ENCODE measurements at places on chromosomes 1 and 21.

- DNase-seq, result peak; percentile 83
- H3K27ac ChIP-seq, result no peak overlapping the region
- H3K27me3 ChIP-seq, result peaks cover 14% of the 10 kb centered on the region
- no peaks in the 10 kb centered on the region for H3K36me3 ChIP-seq
- H3K4me3 ChIP-seq, result no peak overlapping the region
Measured at GRCh38 chr1:202189001-202189790, 4.4 kb upstream of the LGR6 start.

DNA sequence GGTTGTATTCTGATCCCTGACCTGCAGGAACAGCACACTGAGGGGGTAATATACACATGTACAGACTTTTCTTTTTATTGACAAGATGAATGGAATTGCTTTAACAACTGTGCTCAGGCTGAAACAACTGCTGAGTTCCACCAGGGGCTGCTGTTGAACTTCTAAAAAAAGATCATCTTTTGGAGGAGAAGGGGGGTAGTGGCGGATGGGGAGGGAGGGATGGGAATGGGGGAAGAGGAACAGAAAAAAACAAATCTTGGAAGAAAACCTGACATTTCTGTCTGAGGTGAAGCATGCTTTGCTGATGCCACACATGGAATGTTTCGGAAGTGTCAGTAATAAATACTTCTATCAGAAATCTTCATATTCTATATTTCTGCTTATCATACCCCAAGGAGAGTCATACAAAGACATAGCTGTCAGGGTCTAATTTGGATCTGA lies 75.0 kb downstream of the RWDD3 start:
- peak; percentile 74 for DNase-seq
- no peak overlapping the region for H3K27ac ChIP-seq
- H3K36me3 ChIP-seq, result no peaks in the 10 kb centered on the region
- H3K27me3 ChIP-seq, result peaks cover 5% of the 10 kb centered on the region
- H3K4me1 ChIP-seq, result no peaks in the 10 kb centered on the region
- H3K4me3 ChIP-seq, result no peak overlapping the region

DNA sequence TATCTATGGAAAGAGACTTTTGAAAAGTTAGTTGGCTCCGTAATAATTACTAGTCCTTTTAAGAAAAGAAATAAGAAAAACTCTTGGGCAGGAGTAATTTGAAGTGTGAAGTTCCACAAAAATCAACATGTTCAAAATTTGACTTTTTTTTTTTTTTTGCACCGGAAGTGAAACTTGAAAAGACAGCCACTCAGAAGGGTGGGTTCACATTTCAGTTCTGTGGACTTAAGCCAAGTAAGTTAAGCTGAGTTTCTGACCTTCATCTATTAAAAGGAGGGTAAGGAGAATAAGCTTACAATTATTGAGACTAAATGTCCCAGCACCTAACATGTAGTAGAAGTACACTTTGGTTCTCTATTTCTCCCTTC lies 11.0 kb downstream of the RO60 start:
- peaks cover 13% of the 10 kb centered on the region for H3K36me3 ChIP-seq
- no peak for DNase-seq
- peaks cover 36% of the 10 kb centered on the region for H3K4me1 ChIP-seq
- no peak overlapping the region for H3K27ac ChIP-seq

GRCh38 chr1:40914927-40915569 lies 52.9 kb upstream of the CITED4 start:
- no peaks in the 10 kb centered on the region for H3K36me3 ChIP-seq
- no peak overlapping the region for H3K27ac ChIP-seq
- DNase-seq, result no peak
- H3K27me3 ChIP-seq, result no peaks in the 10 kb centered on the region

DNA sequence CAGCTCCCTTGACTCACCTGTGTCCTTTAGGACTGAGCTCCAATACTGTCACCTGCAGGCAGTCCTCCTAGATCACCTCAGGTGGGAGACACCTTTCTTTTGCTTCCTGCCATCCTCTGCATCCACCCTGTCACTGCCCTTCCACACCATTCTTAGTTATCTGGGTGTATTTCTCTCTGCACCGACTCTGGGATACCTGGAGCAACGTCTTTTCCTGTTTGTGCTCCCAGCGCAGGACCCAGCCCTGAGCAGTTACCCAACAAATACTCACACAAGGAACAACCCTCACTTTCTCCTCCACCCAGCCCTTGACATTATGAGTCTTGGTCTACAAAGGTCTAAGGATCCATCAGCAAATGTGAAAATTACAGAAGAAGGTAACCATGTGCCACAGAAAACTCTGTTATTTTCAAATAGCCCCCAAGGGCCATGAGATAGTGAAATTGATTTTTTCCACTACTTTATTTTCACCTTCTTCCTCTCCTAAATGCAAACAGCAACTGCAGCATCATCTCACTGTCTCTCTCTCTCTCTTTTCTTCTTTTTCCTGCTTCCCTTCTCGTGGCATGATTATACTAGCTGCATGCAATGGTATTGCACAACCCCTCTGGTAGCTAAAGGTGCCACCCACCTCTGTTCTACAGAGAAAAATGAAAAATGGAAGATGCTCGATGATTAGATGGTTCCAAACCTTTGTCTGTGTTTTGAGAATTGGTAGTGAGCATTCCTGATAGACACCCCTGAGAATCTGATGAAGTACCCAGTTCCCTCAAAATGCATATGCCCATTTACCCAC lies 89.0 kb downstream of the MIS18A start:
- H3K36me3 ChIP-seq, result no peaks in the 10 kb centered on the region
- no peaks in the 10 kb centered on the region for H3K4me1 ChIP-seq
- DNase-seq, result no peak
- H3K27ac ChIP-seq, result no peak overlapping the region
- H3K27me3 ChIP-seq, result peaks cover 4% of the 10 kb centered on the region
- no peak overlapping the region for H3K4me3 ChIP-seq

GRCh38 chr1:89953131-89953626 lies 41.7 kb upstream of the ZNF326 start:
- H3K27me3 ChIP-seq, result no peaks in the 10 kb centered on the region
- no peak overlapping the region for H3K27ac ChIP-seq
- H3K4me1 ChIP-seq, result peaks cover 6% of the 10 kb centered on the region

GRCh38 chr1:200353232-200353631 lies 56.6 kb downstream of the ZNF281 start:
- H3K36me3 ChIP-seq, result no peaks in the 10 kb centered on the region
- H3K27ac ChIP-seq, result peak overlapping the region; percentile 52
- H3K4me3 ChIP-seq, result no peak overlapping the region
- DNase-seq, result no peak
- H3K27me3 ChIP-seq, result no peaks in the 10 kb centered on the region

DNA sequence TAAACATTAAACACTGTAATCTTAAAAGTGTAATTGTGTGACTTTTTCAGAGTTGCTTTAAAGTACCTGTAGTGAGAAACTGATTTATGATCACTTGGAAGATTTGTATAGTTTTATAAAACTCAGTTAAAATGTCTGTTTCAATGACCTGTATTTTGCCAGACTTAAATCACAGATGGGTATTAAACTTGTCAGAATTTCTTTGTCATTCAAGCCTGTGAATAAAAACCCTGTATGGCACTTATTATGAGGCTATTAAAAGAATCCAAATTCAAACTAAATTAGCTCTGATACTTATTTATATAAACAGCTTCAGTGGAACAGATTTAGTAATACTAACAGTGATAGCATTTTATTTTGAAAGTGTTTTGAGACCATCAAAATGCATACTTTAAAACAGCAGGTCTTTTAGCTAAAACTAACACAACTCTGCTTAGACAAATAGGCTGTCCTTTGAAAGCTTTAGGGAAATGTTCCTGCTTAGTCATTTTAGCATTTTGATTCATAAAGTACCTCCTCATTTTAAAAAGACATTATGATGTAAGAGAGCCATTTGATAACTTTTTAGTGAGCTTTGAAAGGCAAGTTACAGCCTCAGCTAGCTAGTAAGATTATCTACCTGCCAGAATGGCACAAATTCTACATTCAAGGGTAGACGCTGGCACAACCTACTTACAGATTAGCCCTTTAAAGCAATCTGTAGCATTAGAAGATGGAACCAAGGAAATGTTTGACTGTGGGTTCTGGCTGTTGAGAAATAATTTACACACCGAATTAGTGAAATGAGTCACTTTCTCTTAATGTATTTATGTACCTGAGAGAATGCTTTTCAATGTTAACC lies 9.4 kb downstream of the SOD1 start:
- H3K27me3 ChIP-seq, result no peaks in the 10 kb centered on the region
- no peak overlapping the region for H3K27ac ChIP-seq
- DNase-seq, result no peak

DNA sequence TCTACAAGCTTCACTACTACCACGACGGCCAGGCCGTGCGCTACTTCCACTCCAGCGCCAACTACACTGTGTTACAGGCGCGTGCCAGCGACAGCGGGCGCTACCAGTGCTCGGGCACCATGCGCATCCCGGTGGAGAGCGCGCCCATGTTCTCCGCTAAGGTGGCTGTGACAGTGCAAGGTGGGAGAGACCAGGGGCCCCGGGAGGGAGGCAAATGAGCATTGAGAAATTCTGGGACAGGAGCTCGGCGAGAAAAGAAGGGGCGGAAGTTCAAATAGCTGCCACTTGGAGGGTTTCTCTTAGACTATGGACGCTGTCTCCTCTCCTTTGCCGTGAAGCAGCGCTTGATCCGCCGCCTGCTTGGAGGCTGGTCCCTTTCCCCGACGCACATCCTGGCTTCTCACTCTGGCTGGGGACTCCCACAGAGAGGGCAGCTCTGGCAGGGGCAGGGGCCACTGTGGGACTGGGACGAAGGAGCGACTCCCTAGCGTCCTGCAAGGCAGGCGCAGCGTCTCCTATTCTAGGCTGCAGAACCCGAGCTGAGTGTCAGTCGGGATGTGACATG lies 4.6 kb downstream of the FCRLB start:
- H3K4me1 ChIP-seq, result peaks cover 26% of the 10 kb centered on the region
- H3K36me3 ChIP-seq, result no peaks in the 10 kb centered on the region
- H3K27ac ChIP-seq, result peak overlapping the region; percentile 90
- peak; percentile 48 for DNase-seq

- H3K27me3 ChIP-seq, result peaks cover 55% of the 10 kb centered on the region
- no peak overlapping the region for H3K4me3 ChIP-seq
- peaks cover 71% of the 10 kb centered on the region for H3K4me1 ChIP-seq
- H3K36me3 ChIP-seq, result no peaks in the 10 kb centered on the region
- H3K27ac ChIP-seq, result peak overlapping the region; percentile 96
- peak; percentile 97 for DNase-seq
Measured at GRCh38 chr1:21623410-21623961, 45.7 kb downstream of the RAP1GAP start.

- peaks cover 7% of the 10 kb centered on the region for H3K4me1 ChIP-seq
- no peaks in the 10 kb centered on the region for H3K36me3 ChIP-seq
- H3K4me3 ChIP-seq, result no peak overlapping the region
Measured at GRCh38 chr1:200733907-200734306, 4.8 kb upstream of the CAMSAP2 start.

GRCh38 chr21:40278345-40278744 lies 411.1 kb downstream of the PCP4 start:
- DNase-seq, result no peak
- H3K4me1 ChIP-seq, result no peaks in the 10 kb centered on the region
- H3K4me3 ChIP-seq, result no peak overlapping the region
- no peak overlapping the region for H3K27ac ChIP-seq
- no peaks in the 10 kb centered on the region for H3K36me3 ChIP-seq
- peaks cover 6% of the 10 kb centered on the region for H3K27me3 ChIP-seq

DNA sequence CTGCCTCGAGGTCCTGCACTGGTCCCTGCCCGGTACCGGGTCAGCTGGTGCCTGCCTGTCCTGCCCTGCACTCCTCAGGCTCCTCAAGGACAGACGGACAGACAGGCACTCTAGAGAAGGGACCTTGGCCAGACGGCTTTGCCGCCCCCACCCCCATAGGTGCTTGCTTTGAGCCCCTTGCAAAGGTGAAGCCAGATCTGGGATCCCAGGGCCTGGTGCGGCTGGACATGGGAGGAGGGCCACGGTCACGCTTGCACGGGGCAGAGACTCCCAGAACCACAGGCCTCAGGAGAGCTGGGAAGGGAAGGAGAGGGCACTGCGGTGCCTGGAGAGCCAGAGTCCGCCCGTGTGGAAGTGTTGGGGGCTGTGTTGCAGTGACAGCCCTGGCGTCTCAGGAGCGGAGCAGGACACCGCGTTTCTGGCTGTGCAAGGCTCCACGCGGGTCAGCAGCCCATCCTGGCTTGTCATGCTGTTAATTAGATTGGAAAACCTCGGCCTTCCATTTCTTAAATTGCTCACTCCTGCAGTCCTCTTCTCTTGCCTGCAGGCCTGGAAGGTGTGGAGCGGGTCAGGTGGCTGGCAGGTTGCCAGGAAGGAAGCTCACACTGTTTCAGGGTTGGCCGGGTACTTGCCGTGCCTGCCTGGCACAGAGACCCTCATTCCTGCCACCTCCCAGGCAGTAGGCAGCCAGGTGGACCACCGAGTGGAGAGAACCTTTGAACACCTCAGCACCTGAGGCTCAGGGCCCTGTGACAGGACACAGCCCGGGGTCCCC lies 16.3 kb downstream of the COL18A1 start:
- H3K4me1 ChIP-seq, result peaks cover 21% of the 10 kb centered on the region
- no peaks in the 10 kb centered on the region for H3K36me3 ChIP-seq
- H3K27ac ChIP-seq, result peak overlapping the region; percentile 16
- no peak overlapping the region for H3K4me3 ChIP-seq
- DNase-seq, result peak; percentile 90

- no peak overlapping the region for H3K4me3 ChIP-seq
- no peak for DNase-seq
Measured at GRCh38 chr1:98700228-98700627, 38.7 kb downstream of the SNX7 start.

DNA sequence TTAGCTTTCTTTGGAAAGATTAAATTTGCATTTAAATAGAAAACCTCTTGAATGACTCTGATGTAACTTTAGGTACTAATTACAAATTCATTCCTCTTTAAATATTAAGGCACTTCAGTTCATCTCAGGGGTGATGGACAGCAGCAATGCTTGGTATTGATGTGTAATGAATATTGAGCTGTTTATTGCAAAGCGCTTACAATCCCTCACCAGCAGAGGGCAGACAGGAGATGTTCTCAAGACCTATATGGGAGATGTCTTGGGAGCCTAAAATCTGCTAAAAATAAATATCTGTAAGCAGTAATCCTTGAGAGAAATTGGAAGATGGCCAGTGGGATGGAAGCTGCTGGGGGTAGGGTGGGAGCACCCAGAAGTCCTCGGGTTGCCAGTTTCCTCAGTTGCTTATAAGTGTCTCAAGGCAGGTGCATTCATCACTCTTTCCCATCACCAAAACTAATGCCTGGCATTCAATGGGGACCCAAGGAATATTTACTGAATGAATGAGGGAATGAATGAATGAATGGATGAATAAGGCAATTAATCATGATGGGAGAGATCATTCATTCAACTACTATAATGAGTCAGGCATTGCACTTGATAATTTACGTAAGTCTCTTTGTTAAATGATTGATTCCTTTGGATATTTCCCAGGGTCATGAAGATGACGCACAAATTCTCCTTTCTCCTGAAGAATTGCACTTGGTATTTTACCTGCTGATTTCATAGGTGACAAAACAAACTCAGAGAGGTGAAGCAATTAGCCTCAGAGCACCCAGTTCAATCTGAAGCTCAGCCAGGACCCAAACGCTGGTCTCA lies 2.3 kb downstream of the KLHDC8A start:
- no peaks in the 10 kb centered on the region for H3K36me3 ChIP-seq
